Ureter (tissue), 1 donor: ENCODE measurements at places on chromosomes 2 and 18.

DNA sequence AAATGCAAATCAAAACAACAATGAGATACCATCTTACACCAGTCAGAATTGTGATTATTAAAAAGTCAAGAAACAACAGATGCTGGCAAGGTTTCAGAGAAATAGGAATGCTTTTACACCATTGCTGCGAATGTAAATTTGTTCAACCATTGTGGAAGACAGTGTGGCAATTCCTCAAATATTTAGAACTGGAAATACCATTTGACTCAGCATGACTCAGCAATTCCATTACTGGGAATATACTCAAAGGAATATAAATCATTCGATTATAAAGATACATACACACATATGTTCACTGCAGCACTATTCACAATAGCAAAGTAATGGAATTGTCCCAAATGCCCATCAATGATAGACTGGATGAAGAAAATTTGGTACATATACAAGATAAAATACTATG is 516.7 kb downstream of the ERBB4 start:
- no peak for DNase-seq

DNA sequence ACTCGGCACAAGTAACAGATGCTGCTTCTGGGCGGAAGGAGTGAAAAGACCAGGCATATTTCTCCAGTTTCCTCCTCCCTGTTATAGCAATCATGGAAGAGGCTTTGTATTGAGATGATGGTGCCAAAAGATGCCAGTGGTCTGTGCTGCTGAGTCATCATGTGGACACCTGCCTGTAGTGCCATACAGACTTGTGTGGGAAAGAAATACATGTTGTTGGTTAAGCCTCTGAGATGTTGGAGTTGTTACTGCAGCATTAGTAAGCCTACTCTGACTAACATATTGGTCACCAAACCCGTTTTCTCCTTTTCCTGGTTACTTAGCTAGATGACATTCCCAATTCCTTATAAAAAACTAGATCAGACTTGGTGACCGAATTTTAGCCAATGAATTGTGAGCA is 356.9 kb downstream of the ZNF521 start:
- no peak for DNase-seq

- no peak for DNase-seq
Measured at GRCh38 chr18:52130624-52131301, 209.2 kb upstream of the DCC start.

- DNase-seq, result no peak
Measured at GRCh38 chr2:105042189-105042588, 4.3 kb downstream of the MRPS9 start.
